ENCODE measurements at places on chromosomes 1 and 21.

DNA sequence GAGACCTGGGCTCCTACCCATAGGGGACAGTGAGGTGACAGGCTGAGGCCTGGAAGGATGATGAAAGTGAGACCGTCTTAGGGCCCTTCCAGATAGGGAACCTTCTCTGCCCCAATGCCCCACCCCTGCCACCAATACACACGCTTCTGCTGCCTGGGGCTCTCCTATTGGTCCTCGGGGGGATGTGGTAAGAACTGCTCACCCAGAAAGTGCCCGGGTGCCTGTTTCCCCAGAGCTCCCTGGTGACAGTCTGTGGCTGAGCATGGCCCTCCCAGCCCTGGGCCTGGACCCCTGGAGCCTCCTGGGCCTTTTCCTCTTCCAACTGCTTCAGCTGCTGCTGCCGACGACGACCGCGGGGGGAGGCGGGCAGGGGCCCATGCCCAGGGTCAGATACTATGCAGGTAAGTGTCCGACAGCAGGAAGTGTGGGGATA is 948 bp downstream of the SEMA4A start:
- DNase-seq, result peak; percentile 17

- DNase-seq, result no peak
Observed at GRCh38 chr1:159861218-159861617, 1.2 kb downstream of the VSIG8 start.

DNA sequence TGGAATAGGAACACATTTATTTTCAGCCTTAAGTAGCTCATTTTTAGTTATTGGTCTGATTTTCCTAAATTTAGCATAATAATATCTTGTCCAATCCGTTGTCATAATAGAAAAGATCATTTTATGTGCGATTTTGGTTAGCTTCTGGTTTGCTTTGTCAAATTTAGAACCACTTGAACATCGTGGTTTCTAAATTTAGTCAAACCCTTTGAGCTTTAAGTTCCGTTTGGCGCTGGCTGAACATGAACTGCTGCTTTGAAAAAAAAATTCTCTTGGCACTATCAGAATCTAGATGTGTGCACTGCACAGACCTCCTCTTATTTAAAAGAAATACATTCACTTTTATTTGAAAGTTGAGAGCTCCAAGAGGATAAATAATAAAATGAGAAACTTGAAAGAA is 370.6 kb downstream of the PTPRC start:
- no peak for DNase-seq

DNA sequence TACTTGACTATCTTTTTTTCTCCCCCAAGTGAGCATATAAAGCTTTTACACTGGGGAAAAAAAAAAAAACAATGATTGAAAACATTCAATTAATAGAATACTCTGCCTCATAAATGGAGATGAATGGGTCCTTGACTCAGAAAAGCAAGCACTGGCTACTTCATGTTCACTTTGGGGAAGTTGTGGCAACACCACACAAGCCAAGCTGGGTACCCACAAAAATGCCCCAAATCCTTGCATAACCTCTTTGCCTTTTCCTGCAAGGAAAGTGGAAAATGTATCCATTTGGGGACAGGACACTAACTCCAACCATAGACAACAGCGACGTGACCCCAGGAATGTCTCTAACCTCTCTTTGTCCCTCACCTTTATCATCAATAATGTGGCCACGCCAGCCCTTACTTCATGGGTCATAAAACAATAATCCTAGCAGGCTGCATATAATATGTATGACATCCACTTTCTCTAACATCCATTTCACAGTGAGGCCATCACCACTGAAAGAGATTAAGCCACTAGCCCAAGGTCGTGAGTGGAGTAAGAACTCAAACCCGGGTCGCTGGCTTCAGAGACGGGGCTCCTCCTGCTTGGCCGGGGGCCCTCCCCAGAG is 2.3 kb downstream of the ECE1 start:
- no peak for DNase-seq

DNA sequence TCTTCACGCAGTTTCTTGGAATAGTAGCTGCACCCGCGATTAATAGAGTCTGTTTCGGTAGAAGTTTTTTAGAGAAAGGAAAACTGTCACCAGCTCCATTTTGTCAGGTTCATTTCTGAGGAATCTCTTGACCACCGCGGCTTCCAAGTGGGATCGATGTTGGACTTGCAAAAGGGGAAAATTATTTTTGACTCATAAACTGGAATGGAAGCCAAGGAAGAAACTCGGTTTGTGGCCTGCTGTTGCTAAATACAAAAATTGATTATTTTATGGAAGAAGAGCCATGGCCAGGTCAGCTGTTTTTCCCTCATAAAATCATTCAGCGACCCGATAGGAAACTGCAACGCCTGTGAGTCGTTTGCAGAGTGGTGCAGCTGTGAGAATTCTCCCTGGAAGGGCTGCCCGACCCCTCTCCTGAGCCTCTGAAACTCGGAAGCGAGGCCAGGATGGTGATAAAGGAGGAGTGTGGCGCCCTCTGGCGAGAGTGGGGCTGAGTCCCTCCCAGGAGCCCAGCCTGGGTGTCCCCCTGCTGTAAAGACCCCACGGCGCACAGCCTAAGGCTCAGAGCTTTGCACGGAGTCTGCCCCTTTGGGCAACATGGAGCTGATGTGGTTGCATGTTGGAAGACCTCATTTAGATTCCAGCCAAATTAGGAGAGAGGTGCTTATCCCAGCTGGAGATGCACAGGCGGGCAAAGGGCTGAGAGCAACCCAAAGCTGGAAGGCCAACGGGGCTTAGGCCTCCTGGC is 83.6 kb upstream of the SLC25A33 start:
- peak; percentile 89 for DNase-seq

- no peak for DNase-seq
Observed at GRCh38 chr1:21956720-21957552, 19.8 kb upstream of the HSPG2 start.
